ENCODE measurements at places on chromosomes 7 and 10.

DNA sequence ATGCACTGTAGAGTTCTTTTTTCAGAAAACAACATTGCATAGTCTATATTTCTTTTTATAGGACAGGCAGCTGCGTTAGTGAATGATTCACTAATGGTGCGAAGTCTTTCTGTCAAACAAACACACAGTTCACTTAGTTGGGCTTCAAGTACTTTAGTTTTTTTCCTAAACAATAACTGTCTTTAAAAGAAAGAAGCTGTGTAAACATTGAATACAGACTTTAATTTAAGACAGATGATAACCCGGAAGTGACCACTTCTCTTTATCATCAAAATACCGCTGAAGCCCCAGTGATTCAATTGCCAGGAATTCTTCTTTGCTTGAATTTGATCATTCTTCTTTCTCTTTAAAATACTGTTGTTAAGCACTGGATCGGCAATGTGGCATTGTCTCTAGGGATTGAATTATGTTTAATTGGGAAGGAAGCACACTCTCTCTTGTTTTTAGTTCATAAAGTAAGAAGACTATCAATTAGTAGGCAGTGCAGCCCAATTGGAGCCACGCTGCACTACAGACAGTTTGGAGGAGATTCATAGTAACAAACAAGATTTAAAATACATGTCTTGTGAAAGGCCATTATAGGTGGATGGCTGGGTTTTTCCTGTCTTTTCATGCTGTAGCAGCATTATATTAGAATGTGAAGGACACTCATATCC, 30.4 kb downstream of the CNTNAP2 start:
- DNase-seq = no peak

- DNase-seq = no peak
Measured at GRCh38 chr10:6279540-6280267, 77.0 kb downstream of the PFKFB3 start.

DNA sequence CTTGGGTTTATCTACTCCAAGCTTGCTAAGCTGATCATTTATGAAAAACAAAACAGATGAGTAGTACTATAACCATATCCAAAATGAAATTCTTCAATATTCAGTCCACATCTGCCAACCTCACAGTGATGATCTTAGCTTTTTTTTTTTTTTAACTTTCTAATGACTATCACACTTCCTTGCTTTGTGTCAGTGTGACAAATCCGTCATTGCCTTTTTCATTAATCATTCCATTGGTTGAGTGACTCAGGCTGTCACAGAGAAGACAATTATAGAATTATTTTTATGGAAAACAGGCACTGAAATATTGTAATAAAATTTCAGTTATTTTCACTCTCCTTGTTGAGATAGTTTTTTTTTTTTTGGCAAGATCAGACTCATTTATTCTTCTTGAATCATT, 70.7 kb downstream of the CPVL start:
- no peak for DNase-seq

- no peak for DNase-seq
Measured at GRCh38 chr10:24374134-24374915, 165.4 kb downstream of the KIAA1217 start.

- DNase-seq = no peak
Measured at GRCh38 chr7:46908770-46909169, 673.1 kb downstream of the TNS3 start.

DNA sequence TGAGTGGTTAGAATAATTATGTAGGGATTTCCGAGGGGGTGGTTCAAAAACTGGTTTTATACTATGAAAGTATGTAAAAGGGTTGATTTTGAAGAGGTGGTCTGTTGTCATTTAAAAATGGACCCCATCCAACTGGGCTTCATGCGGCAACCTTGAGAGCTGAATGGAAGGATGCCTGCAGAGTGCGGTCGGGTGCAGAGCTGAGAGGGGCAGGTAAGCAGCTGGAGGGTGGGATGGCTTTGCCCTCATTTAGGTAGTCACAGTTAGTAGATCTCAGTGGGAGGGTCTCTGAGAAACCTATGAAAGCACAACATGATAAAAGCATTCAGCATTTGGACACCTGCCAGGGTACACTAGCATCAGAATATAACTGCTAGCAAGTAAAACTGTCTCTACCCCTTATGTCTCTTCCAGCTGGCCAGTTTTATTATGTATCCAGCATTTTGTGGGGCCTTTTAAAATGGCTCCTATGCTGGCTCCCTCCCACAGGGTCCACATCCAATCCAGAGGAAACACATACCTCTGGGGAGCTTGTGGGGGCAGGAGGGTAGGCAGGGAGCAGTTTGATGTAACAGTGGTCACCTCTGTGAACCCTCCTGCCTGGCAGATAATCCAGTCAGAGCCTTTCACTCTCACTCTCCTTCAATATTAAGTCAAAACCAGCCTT, 75.9 kb upstream of the MAGI2 start:
- DNase-seq = no peak

GRCh38 chr10:12156367-12157123, 27.1 kb downstream of the SEC61A2 start:
- DNase-seq = no peak

DNA sequence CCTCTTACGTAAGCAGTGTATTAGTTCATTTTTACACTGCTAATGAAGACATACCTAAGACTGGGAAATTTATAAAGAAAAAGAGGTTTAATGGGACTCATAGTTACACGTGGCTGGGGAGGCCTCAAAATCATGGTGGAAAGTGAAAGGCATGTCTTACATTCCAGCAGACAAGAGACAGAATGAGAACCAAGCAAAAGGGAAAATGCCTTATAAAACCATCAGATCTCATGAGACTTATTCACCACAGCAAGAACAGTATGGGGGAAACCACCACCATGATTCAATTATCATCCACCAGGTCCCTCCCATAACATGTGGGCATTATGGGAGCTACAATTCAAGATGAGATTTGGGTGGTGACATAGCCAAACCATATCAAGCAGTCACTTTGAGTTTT, 126.3 kb upstream of the CXCL12 start:
- DNase-seq = no peak

DNA sequence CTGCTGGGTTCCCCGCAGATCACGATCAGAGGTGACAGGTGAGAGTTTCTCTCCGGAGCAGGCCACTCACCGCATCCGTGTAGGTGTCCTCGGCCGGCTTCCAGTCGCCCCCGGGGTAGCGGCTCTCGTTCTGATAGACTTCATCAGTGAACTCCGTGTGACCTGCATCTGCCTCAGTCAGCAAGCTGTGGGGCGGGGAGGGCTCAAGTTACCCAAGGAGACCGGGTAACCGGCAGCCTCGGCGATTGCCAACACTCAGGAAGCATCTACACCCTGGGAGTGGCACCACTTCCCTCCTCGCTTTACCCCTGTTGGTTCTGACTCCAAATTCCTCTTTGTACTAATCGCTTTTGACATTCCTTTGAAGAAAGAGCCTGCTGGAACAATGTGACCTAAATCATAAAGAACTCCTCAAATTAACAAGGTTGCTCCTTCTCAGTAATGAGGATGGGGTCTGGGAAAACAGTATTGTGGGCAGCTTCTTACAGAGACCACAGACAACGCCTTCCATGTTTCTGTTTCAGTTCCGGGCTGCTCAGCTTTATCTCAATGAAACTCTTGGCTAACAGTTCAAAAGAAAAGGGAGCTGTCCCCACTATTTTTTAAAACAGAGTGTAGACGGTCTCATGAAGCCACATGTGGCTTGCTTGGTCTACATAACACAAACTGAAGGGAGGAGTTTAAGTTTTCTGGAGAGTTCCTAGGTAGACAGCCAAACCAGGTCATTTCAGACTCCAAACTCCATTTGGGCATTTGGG, 118.1 kb downstream of the MYOF start:
- no peak for DNase-seq

DNA sequence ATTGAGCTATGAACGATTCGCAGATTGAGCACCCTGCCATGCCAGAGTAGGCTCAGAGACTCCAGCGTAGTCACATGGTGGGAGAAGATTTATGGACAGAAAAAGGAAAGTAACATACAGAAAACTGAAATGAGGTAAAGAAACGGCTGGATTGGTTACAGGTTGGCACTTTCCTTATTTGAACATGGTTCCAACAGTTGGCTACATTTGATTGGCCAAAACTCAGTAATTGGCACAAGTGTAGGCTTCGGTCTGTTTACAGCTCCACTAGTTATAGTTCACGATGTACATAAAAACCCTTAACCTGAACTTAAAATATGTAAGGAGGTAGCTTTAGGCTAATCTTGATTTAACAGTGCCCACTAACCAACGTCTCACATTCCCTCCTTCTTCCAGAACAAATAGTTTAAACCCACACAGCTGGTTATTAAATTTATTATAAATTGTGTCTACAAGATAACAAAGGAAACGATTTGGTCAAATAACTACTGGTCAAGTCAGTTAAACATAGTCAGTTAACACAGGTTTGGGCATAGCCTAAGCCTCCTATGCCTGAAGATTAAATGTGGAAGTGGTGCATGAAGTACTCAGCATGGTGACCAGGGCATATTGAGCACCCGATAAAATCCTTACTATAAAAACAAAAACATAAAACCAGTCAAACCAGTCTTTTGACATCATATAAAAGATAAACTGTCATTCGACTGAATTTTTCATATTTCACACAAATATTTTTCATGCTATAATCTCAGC, 17.9 kb upstream of the MTERF1 start:
- DNase-seq = no peak

- no peak for DNase-seq
Measured at GRCh38 chr7:50369143-50370026, 64.9 kb downstream of the IKZF1 start.

DNA sequence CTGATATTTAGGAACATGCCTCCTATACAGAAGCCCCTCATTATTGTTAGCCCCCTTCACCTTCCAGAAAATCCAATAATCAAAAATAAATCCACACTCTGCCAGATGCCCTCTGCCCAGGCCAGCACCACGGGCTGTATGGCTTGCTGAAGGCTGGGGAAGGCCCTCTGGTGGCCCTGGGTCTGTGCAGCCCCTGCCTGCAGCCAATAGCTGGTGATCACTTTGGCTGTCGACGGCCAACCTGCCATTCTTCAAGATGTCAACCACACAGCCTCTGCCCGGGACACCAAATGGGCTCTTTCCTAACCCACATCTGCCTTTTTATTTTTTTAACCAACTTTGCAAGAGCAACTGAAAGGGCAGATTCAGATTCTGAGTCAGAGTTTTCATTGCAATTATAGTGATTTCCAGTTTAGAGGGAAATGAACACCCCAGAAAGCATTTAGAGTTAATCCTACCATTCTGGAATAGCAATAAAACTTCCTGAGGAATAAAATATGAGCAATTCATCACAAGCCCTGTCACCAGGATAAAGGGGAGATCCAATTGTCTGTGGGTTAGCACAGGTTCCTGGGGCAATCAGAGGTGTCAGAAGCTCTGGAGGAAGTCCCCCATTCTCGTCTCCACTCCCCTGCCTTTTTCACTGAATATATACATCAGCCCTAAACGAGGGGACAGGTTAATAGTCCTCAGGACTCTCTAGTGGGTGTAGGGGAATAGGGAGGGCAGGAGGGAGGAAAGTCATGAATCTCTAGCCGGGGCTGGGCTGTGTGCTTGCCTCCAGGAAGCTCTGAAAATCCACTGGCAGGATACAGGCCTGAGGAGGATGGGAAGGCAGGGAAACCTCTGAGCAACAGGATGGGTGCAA, 211.3 kb downstream of the GRID1 start:
- DNase-seq = no peak

DNA sequence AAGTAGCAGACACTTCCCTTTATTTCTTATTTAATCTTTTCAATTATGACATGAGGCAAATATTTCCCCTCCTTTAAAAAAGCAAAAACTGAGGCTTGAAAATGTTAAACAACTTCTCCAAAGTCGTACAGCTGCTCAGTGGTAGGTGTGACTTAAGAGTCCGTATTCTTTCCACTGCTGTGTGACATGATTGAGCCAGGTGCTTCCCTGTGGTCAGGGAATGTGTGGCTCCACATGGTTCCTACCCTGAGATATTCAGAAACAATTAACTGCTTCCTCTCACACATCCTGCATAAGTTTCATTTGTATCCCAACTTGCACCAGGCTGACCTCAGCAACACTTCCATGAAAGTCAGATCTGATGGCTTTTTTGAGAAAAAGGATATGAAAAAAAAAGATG, 13.6 kb downstream of the OPALIN start:
- no peak for DNase-seq

- DNase-seq = no peak
Measured at GRCh38 chr7:36970551-36971514, 246.5 kb upstream of the AOAH start.

GRCh38 chr7:7478569-7478968, 57.1 kb downstream of the COL28A1 start:
- DNase-seq = no peak

DNA sequence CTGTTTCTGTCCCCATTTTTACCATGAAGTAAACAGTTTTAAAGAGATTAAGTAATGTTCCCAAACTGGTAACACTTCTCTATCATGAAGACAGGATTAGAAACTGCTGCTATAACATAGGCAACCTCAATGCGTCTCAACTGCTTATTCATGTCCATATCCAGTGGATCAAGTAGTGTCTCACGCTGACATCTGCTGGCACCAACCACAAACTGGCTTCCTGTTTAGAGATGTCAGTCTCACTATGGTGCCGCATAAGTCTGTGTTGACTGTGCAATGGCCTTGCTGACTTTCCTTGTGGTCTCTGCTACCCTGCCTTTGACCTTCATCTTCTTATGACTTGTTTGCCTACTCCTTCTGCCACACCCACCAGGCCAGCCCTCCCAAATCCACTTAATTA, 369.6 kb upstream of the DPP6 start:
- no peak for DNase-seq

DNA sequence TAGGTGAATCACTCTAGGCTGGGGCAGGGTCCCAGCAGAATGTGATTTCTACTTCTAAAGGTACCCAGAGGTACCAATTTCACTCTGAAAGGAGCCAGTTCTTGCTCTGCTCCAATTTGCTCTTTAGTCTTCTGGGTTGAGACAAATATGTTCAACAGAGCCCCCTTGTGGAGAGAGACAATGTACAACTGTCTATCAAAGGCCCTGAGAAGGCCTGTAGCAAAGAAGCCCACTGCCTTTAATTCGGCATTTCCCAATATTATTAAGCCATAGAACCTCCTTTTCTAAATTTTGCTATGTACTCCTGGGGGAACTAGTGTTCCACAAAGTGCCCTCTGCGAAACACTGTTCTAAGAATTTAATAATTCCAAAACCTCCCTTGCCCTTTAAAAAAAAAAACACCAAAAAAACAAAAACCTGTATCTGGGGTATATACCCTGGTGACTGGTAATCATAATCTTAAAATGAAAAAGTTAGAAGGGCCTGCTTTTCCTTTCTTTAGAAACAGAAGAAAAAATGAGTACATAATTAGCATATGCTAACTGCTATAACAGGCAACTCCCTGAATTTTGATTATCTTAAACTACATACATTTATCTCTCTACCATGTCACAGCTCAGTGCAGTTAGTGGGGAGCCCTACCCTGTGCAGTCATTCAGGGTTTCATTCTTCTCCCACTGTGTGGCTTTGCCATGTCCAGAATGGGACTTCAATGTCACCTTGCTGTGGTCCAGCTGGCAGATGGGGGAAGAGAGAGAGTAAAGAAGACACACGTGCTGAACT, 160.9 kb upstream of the BMPER start:
- DNase-seq = no peak
